ENCODE measurements at places on chromosomes 3 and 15.

DNA sequence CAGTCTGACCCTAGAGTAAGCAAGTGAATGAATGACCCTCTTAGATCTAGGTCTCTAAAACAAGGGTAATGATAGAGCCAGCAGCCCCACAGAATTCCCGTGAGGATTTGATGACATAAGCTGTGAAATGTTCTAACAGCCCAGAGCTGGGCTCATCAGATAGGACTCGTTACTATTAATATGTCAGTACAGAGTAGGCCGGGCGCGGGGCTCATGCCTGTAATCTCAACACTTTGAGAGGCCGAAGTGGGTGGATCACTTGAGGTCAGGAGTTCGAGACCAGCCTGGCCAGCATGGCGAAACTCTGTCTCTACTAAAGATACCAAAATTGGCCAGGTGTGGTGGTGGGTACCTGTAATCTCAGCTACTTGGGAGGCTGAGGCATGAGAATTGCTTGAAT lies 190.3 kb downstream of the FEZF2 start:
- no peak for DNase-seq

DNA sequence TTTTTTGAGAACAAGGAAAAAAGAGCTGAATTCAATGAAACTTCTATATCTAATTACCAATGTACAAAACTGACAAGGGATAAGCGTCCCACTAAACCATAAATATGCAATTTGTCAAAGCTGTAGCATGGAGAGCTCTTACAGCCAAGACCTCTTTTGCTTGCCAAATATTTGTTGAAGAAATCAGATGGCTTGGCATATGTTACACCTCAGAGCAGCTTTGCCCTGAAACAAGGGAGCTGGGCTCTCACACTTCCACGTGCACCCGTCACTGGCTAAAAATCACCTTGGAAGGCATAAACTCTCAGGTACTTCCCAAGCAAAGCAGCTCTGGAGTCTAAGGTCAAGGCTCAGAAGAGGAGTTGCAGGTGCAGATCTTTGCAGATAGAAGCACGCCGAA lies 324.7 kb upstream of the SLCO3A1 start:
- DNase-seq, result no peak

- no peak for DNase-seq
Observed at GRCh38 chr3:188169830-188170455, 16.0 kb downstream of the LPP start.

DNA sequence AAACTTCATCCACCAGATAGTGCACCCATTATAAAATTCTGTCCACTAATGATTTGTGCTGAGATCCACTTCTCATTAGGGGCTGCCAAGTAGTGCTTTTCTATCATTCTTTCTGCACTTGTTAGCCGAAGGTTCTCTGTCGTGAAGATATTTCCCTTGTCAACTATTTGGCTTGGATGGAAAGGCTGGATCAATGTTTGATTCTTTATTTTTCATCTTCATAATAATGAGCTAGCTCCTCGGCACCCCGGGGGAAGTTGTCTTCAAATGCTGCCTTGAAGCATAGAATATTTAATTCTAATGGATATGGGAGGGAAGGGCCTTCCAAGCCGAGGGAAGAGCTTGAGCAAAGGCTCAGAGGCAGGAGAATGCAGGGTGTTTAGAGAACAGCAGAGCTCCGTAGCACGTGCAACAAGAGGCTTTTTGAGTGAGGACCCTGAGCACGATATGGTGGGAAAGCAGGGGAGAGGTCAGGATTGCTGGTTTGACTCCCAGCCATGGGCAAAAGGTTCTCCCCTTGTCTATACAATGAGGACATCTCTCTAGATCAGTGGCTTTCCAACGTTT lies 16.3 kb upstream of the MUC20 start:
- no peak for DNase-seq

DNA sequence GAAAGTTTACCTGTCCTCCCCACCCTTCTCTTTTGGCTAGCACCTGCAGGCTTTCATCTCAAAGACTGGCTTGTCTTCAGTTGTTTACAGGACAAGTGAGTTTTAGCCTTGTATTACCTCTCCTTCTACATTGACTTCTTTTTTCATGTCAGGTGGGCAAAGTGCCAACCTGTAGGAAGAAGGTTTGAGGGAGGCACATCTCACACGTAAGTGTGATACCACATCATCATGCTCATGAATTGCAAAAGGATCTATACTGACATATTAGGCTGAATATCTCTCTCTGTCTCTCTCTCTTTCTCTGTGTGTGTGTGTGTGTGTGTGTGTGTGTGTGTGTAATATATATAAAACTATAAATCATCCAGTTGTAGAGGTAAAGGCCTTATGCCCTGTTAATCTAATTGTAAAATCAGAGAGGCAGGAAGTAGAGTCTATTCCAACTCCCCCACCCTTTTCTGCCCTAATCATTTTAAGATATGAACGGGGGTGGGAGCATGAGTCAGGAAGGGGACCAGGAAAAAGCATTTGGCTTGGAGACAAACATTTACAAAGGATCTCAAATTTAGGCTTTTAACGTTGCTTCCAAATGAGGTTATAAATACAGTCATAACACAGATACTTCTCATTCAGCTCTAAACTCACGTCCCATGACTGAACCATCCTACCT lies 107.0 kb upstream of the PFN2 start:
- no peak for DNase-seq

- no peak for DNase-seq
Observed at GRCh38 chr15:48554112-48554511, 91.4 kb downstream of the FBN1 start.

- DNase-seq, result no peak
Observed at GRCh38 chr3:104127830-104128229, 1238.9 kb upstream of the ALCAM start.

DNA sequence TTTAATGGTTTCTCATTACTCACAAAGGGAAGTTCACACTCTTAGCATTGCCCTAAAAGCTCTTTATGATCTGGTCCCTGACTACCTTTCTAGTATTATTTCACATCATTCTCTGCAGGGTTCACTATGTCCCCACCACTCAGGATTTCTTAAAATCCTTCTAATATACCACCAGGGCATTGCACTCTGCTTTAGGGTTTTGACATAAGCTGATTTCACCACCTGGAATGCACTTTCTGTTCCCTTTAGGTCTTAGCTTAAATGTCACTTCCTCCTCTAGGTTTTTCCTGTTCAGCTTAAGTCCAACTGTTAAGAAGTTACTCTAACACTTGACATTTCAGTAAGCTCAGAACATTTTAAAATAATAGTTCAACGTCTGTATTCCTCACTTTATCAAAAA lies 81.7 kb downstream of the HCN4 start:
- no peak for DNase-seq

DNA sequence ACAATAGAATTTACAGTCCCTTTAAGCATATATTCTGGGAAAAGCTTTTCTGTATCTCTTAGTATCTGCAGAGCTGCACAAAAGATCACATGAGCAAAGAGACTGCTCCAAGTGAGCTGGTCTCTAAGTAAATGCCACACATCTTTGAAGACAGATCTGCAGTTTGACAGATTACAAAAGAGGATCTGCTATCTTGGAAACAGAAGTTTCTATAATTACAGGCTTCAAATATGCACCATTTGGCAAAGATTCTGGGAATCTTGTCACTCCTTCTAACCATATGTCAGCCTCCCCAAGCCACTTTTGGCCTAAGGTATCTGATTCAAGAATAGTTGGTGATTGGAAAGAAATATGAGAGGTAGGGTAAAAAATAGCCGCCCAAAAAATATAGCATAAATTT lies 9.6 kb upstream of the CFAP44 start:
- DNase-seq, result no peak

- DNase-seq, result no peak
Observed at GRCh38 chr3:56919797-56920195, 118.0 kb upstream of the ARHGEF3 start.

- DNase-seq, result no peak
Observed at GRCh38 chr3:141895731-141896130, 19.3 kb downstream of the ATP1B3 start.

- DNase-seq, result no peak
Observed at GRCh38 chr3:24457719-24458118, 36.9 kb downstream of the THRB start.

- DNase-seq, result no peak
Observed at GRCh38 chr3:67521053-67521646, 133.3 kb downstream of the SUCLG2 start.

DNA sequence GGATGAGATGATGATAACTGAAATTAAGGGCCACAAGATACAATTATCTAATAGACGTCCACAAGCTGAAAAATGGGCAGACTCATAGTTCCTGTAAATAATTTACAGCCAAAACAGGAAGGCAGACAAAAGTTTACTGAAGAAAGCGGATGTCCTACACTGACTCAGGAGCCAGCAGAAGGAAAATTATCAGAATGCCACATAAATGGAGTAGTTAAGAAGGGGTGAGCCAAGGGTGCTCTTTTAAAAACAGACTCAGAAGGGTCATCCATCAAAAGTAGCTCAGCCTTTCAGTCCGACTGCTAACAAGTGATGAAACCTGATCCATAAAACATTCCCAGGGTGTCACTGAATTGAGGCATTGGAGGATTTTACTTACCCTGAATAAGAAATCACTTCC lies 39.8 kb downstream of the TUSC7 start:
- no peak for DNase-seq

- no peak for DNase-seq
Observed at GRCh38 chr3:155957412-155957880, 87.0 kb downstream of the GMPS start.

DNA sequence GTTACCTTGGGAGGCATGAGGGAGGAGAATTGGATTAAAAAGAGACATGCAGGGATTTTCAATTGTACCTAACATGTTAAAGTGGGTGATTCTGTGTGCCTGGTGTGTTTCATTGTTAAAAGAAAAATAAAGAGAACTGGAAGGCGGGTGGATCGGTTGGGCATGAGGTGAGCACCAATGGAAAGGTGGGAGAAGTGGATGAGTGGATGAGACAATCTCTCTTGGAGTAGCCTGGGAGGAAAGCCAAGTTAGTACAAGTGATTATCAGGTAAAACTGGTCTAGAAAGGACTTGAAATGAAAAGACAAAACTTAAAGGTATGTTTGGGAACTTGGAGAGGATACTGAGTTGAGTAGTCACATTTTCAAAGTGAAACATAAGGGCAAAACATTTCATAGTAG lies 12.1 kb downstream of the VEPH1 start:
- DNase-seq, result no peak

DNA sequence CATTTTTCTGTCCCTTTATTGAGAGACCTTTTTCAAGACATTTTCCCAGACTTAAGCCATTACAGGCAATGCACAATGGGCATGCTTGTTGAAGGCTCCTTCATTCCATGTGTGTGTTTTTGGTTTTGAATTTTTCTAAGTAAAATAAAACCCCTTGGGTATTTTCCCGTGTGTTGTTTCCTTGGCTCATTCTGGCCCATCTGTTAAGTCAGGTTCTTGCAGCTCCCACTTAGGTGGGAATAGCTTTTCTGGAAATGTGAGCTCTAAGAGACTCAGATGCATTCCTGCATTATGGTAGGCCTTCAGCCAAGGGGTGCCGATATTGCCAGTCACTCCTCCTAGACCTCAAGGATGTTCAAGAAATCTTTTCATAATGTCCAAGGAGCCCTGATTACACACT lies 314.9 kb downstream of the CACNA2D3 start:
- no peak for DNase-seq

GRCh38 chr3:97882975-97883598 lies 61.3 kb downstream of the CRYBG3 start:
- DNase-seq, result no peak

DNA sequence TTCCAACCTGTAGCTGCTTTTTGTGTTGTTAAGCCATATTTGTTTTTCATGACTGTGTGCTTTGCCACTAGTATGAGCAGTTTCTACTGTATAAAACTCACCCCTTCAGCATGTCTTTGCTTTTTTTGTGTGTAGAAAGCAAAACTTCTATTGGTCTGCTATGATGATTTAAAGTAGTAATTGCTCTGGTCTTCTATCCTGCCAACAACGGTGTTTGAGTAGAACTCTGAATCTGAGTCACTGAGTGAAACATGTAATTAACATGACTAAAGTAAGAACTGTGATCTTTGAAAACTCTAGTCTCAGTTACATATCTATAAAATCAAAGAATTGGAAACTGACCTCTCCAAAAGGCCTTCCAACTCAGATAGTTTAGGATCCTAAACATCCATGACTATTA lies 133.6 kb downstream of the TPRG1 start:
- DNase-seq, result no peak

DNA sequence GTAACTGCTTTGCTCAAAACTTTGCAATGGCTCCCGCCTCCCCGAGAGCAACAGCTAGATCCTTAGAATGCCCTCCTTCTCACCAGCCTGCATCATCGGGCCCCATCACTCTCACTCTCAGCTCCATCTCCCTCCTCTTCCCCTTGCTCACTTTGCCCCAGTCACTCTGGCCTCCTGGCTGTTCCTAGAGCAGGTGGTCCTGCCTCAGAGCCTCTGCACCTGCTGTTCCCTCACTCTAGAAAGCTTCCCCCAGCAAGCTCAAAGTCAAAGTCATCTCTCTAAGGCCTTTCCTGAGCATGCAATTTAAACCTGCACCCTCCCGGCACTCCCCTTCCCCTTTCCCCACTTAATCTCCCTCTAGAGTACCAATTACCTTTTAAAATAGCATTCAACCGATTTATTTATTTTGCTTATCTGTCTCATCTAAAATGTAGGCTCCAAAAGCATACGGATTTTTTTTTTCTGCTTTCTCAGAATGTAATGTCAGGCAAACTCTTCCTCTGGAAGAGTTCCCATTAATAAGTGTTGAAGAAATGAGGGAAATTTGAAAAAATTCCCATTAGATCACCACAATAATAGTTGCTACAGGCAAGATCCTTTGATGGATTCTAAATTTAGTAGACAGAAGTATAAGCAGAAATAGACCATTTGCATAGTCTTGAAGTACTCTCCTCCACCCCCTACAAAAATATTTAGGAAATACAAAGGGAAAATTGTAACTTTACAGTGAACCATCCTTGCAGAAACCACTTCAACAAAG lies 15.9 kb upstream of the HES1 start:
- no peak for DNase-seq

- no peak for DNase-seq
Observed at GRCh38 chr3:165895919-165896318, 58.7 kb upstream of the BCHE start.

DNA sequence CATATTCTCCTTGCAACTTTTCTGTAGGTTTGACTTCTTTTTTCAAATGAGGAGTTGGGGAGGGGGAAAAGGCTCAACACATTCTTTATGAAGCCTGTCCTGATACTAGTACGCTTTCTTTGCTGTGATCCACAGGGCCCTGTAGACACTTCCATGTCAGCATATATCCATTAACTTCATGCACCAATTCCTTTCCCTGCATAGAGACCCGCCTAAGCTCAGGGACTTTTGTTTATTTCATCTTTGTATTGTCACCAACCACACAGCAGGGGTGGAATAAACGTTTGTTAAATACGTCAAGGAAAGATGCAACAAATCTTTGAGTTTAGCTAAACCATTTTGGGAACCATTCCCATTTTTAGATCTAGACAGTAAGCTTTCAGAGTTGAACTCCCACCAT lies 43.0 kb upstream of the GK5 start:
- DNase-seq, result no peak

DNA sequence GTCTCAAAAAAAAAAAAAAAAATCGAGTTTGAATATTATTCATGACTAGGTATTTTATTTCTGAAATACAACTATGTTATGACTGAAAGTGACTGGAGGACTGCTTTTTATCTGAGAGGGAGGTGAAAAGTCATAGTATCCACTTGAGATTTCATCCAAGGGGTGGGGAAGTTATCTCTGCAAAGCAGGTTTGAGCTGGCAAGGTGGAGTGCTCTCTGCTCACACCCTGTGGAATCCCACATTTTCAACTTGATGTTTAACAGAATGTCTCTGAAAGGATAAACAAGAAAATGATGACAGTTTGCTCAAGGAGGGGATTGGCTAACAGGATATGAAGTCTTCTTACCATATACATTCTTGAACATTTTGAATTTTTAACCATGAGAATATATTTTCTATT lies 27.3 kb upstream of the SEC62 start:
- DNase-seq, result no peak

Data from spleen (tissue), 13 donors.